Skin of body (tissue), 3 donors: ENCODE measurements at places on chromosomes 13 and 19. TPM values are rescaled to one million over a fixed set of nuclear protein-coding genes. Genes with fewer than 3 reads are reported as not detected.

- no peak for DNase-seq
These were observed 633.1 kb downstream of the EFNB2 start for GRCh38 chr13:105902396-105902795.

GRCh38 chr13:51721496-51721895, 82.5 kb downstream of the DHRS12 start:
- DNase-seq = no peak

GRCh38 chr13:33541962-33542308, 256.4 kb upstream of the STARD13 start:
- no peak for DNase-seq

KLK4 gene
- total RNA-seq = 0.10 TPM

GRCh38 chr13:73015805-73016204, 43.0 kb upstream of the KLF5 start:
- no peak for DNase-seq

DNA sequence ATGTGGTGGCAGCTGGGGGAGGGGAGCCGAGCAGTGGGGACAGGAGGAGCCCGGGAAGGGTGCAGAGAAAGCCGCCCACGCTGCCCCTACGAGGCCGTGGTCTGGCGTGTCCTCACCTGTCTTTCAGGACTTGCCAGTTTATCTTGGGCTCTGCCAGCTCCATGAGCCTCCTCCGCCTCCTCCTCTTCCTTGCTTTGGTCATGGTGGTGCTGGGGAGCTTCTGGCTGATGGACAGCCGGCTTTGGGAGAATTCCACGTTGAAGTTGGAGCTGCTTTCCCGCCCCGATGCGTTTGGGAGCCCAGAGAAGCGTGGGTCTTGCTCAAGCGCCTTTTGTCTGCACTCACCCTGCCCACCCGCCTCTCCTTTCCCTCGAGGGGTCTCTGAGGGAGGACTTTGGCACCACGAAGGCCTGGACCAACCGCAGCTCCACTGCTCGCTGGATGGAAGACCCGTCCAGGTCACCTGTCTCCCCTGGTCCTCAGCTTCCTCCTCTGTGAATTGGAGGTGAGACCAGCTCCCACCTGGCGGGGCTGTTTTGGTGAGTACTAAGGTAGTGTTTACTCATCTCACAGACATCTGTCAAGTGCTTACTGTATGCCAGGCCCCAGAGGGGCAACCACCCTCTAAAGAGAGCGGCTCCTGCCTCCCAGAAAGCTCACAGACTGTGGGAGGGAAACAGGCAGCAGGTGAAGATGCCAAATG, 29.7 kb upstream of the MIER2 start:
- DNase-seq = no peak

GRCh38 chr13:101218484-101218883, 197.8 kb downstream of the NALCN start:
- no peak for DNase-seq

ZNF221 gene
- total RNA-seq = 6.5 TPM

LGALS16 gene
- not detected for total RNA-seq

ERCC2 gene
- total RNA-seq = 5.7 TPM

GRCh38 chr13:48626726-48627451, 26.8 kb upstream of the CYSLTR2 start:
- DNase-seq = no peak

DNA sequence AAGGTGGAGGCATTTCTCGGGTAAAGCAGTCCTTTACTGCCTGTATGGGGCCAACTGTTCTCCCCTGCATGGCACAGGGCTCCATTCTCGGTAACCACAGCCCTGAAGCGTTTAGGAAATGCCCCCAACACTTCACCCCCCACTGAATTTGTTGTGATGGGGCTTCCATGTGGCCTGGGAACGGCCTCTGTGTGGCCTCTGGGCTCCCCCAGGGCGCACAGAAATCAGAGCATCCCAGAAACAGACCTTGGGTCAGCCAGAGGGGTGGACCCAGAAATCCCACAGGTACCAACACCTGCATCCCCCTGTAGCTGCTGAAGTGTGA, 153.7 kb upstream of the VSTM2B start:
- no peak for DNase-seq

DNA sequence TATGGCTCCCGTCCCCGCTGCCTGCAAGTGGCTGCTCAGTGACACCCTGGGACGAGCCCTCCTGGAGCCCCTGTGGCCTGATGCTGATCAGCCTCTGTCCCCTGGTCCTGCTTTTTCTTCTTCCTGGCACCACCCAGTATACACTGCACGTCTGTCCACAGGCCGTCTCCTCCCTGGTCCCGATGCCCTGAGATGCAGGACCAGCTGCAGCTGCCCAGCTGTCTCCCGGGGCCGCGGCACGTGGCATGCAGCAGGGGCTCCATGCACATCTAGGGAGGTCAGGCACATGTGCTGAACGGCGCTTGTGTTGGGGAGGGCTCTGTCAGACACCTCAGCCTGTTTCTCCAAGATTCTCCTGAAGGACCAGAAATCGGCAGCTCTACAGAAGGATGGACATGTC, 30.2 kb downstream of the ZFR2 start:
- DNase-seq = no peak
